ENCODE measurements at places on chromosomes 11 and 22. TPM values are rescaled to one million over a fixed set of nuclear protein-coding genes. Genes with fewer than 3 reads are reported as not detected.

Gene CCND1
- total RNA-seq = 617 TPM

Gene LRRC32
- 0.17 TPM for total RNA-seq

Gene MRPL23
- total RNA-seq = 73.2 TPM

- no peak for DNase-seq
Observed at GRCh38 chr11:121336279-121336937, 43.8 kb downstream of the SC5D start.

Gene TNNT3
- not detected for total RNA-seq

- no peak for DNase-seq
Observed at GRCh38 chr11:124749912-124750311, 2.1 kb downstream of the VSIG2 start.

Gene VWCE
- 0.17 TPM for total RNA-seq

GRCh38 chr22:40638261-40638660, 1.7 kb upstream of the MRTFA start:
- DNase-seq = no peak

GRCh38 chr22:46622081-46622521, 1.9 kb downstream of the GRAMD4 start:
- DNase-seq = no peak

Gene CCDC87
- not detected for total RNA-seq

- no peak for DNase-seq
Observed at GRCh38 chr11:13965337-13965736, 2.8 kb downstream of the SPON1 start.

Gene OR9I1
- not detected for total RNA-seq

- DNase-seq = no peak
Observed at GRCh38 chr11:30786256-30787110, 200.3 kb upstream of the MPPED2 start.

GRCh38 chr22:24503137-24503842, 8.2 kb downstream of the UPB1 start:
- DNase-seq = peak; percentile 64

DNA sequence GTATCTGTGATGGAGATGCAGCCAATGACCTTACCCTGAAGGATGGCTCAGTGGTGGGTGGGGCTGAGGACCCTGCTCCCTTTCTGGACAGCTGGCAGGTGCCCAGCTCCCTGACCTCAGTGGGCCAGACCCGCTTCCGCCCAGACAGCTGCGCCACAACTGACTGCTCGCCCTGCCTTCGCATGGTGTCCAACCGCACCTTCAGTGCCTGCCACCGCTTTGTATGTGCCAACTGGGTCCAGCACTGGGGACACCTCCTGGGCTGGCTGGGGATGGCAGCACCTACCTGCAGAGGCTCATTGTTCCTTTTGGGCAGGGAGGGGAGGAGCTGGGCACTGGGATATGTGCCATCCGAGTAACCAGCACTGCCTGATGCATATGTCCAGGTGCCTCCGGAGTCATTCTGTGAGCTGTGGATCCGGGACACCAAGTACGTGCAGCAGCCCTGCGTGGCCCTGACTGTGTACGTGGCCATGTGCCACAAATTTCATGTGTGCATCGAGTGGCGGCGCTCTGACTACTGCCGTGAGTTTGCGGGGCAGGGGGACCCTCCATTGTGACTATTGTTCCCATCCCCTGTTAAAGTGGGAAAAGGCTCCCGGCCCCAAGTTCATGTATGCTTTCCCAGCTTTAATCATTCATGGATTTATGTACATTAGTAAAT, 84.8 kb downstream of the OTOG start:
- DNase-seq = no peak

GRCh38 chr11:100684101-100685065, 2.7 kb upstream of the ARHGAP42 start:
- peak; percentile 71 for DNase-seq

DNA sequence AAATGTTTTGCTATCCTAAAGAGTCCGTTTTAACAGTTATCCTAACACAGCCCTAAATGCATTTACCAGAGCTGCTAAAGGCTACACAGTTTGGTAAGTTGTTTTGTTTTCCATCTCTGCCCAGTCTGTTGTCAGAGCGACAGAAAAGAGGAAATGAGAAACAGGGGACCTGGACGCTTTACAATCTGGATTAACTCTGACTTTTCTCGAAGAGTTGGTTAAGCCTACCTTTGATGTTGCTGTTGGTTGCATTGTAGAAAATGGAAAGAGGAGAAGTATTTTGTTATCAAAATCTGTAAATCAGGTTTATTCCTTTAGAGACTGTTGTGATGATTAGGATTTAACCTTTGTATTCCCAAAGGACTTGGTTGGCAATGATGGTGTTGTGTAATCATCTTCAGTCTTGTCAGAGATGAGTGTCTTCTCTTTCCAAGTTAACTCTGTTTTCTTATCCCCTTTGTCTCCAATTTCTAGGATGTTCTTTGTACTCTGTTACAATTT, 481 bp downstream of the ANGPTL5 start:
- DNase-seq = peak; percentile 54

DNA sequence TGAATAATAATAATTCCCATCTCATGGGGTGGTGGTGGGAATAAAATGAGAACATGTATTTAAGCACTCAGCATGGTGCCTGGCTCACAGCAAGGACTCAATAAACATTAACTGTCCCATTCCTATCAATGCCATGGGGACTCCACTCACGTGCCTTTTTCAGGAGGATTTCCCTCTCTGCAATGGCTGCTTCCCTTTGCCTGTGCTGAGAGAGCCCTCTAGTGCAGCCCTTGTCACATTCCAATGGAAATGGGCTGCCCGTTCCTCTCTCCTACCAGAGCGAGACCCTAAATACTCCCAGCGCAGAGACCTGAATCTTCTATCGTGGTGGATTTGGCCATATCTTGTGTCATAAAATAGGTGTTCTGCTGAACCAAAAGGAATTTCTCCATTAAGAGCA, 621.5 kb upstream of the B3GAT1 start:
- no peak for DNase-seq

- peak; percentile 88 for DNase-seq
Observed at GRCh38 chr11:119361056-119361787, 14.7 kb upstream of the MFRP start.

Gene C11orf97
- not detected for total RNA-seq

GRCh38 chr22:45481661-45482060, 21.0 kb upstream of the FBLN1 start:
- no peak for DNase-seq

Gene ARHGEF17
- 8.2 TPM for total RNA-seq

Gene OR51E2
- total RNA-seq = not detected

Gene BTBD18
- not detected for total RNA-seq

DNA sequence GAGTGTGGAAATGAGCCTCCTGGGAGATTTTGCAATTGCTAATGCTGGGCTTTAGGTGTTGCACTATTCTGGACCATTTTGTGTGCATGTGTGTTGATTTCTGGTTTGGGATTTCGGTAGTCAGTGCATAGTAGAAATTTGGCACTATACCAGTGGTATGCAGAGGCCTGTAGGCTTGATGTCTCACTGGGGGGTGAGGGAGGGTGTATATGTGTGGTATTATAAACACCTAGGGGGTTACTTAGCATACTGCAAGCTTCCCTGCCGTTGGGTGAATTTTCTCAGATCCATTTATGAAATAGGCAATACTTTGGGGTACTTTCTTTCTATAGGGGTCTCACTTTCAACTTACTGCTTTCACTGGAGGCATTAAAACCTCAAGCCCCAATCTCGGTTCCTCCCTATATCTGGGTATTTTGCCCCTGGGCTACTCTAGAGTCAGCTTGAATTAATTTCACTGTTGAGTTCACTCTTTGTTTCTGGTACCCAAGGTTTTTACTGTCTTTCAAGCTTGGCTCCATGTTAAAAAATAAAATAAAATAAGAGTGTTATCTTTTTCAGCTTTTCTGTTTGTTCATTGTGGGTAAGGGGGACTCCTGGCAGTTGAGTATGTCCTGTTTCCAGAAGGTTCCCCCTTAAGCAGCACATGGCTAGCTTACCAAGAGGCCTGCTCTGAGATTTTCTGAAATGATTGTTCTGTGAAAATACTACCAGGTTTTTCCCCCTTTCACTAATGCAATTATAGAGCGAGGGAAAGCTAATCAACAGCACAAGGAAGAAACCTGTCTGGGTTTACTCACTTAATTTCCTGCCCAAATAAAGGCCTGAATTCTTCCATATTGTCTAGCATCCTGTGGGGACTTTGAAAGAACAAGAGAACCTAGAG, 45.8 kb downstream of the PPFIBP2 start:
- no peak for DNase-seq

Gene RRP7A
- 48.7 TPM for total RNA-seq

Gene SAA4
- total RNA-seq = not detected

DNA sequence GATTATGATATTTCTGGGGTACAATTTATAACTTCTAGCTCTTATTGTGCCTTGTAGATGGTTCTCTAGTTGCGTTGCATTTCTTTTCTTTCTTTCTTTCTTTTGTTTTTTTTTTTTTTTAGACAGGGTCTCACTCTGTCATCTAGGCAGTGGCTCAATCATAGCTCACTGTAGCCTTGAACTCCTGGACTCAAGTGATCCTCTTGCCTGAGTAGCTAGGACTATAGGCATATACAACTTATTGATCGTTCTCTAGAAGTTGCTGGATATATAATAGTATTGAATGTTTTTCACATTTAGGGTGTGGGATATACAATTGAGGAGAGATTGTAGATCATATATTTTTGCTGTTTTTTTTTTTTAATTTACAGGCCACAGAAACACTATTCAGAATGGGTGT, 119.2 kb downstream of the TMEM135 start:
- no peak for DNase-seq

Gene OR4A16
- total RNA-seq = not detected

GRCh38 chr11:120030411-120030810, 107.5 kb downstream of the TRIM29 start:
- DNase-seq = no peak

Gene CELSR1
- total RNA-seq = 17.9 TPM

DNA sequence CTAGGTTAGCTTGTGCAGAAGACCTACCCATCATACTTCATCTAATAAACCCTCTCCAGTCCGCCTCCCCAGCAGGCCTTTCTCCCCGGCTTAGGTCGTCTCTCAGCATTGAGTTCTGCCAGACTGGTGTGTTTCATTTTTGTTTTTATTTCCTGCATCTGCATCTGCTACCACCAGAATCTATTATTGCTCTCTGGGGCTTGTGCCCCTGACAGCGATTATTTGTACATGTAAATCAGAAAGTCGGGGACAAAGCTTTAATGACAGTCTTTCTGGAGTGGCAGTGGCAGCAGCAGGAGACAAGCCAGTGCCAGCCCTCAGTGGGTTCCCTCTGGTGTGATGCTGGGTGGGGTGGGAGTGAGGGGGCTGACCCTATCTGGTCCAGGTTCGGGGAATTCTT, 127.5 kb downstream of the PKNOX2 start:
- no peak for DNase-seq

DNA sequence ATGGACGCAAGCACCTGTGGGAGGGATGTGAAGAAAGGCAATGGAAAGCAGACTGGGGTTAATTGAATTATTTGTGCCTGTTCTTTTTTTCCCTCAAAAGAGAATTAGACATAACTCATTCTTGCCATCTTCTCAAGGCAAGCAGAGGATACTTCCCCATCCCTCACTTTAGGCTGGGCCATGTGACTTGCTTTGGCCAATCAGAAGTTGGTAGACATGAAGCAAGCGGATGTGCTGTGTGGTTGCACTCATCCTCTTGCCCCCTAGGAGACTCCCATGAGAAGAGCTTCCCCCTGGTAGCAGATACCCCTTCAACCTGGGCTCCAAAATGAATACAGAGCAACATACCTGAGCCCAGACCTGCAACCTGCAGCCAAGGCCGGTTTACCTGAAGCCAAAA, 124.4 kb upstream of the ZC3H12C start:
- DNase-seq = no peak

DNA sequence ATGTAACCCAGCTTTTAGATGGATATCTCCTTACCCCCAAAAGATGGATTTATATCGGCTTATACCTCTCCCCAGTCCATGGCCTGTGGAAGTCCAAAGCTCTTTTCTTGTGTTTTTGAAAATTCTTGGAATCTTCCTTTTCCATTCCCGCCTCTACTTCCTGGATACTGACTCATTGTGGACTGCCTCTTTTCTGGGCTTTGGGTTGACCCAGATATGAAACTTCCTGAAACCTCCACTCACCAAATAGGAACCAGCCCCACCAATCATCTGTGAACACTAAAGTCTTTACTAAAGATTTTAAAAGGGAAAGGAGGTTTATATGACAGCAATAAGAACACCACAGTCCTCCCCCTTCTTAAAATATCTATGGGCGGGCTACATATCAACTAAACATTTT, 163.4 kb upstream of the SYN3 start:
- DNase-seq = no peak

GRCh38 chr11:120657306-120658070, 145.9 kb downstream of the GRIK4 start:
- DNase-seq = no peak

Gene SLC6A5
- total RNA-seq = not detected

DNA sequence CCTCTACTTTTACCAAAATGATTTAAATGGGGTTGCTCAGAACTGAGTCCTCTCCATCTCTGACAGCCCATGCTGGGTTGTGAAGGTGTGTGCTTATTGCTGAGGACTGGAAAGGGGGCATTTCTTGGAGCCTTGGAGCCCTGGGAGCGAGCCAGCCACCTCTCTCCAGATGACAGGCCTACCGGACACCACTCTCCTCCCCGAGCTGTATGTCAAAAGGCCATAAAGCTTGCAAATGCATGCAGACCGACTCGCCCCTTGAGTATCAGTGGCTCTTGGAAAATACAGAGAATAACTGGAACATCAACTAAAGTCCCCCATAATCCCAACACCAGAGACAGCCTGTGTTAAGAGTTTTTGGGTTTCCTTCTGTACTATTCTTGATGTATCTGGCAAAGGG, 67.9 kb upstream of the PITPNB start:
- DNase-seq = no peak

GRCh38 chr22:24002851-24003250, 2.4 kb downstream of the GSTT4 start:
- DNase-seq = no peak

GRCh38 chr11:63961608-63962412, 12.6 kb upstream of the COX8A start:
- DNase-seq = no peak

Gene CSRP3
- total RNA-seq = not detected

Gene PLEKHB1
- total RNA-seq = 0.13 TPM
